GM18507 (cell line): ENCODE measurements at places on chromosomes 11 and 22.

DNA sequence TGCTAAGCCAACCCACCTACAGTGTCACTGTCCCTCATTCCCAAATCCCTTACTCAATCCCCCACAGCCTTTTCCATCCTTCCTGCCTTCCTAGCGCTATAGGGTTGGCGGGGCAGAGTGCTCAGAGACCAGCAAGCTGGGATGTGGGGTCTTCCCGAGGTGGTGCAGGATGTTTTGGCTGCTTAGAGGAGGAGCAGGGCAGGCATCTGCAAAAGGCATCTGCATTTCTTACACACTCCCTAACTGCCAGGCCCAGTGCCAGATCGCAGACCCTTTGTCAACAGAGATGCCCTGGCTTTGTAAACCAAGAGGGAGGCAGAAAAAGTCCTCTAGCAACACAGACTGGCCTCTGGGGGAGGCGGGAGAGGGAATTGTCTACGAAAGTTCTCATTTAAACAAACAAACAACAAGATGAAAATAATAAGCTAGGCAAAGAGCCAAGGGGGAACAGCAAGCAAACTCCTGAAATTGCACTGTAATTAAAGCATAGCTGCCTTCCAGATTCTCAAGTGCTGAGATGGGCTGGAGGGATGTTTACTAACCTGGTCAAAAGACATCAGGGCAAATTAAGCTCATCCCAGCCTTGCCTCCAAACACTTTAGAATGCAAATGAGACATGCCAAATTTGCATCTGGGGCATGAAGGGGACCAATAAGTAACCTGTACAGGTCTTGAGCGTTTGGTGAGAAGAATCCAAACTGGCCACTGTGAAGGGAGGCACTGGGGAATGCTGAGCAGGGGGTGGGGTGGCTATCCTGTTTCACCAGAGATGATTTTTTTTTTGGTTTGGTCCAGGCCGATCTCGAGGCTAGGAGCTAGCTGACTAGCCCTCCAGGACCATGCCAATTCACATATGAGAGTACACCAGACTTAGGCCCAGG, 38.1 kb upstream of the ADA2 start:
- no peak for DNase-seq

DNA sequence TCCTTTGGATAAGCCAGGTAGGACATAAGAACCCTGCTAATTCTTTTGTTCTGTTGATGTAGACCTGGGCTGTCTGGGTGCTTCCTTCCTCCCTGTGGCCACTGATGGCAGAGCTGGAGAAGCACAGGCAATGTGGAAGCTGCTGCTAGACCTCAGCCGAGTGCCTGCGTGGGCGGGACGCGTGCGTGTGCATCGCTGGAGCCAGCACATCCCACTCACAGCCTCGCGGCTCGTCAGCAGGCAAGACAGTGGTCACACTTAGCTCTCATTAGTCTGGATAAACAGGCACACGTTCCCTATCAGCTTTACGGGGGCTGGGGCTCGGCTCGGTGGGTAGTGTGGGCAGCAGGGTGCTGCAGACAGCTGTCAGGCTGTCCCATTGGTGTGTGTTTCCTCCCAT, 155.7 kb downstream of the GRIK4 start:
- DNase-seq, result no peak

DNA sequence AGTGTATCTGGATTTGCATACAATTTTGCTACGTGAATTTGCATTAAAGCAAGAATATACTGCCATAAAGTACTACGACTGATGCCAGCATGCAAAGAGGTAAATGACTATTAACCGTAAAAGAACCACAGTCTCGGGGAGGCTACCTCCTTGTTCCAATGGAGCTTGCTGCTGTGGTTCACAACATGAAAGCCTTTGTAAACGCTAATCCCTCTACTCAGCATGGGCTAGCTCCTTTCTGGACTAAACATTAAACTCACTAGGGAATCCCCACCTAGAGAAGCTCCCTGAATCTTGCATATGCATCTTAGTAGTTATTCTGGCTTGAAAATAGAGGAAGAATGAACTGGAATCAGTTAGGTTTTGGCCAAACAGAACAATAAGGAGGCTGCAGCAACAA, 60.5 kb upstream of the ARHGAP32 start:
- no peak for DNase-seq

- DNase-seq, result no peak
Measured at GRCh38 chr22:42696331-42696967, 24.2 kb downstream of the A4GALT start.

DNA sequence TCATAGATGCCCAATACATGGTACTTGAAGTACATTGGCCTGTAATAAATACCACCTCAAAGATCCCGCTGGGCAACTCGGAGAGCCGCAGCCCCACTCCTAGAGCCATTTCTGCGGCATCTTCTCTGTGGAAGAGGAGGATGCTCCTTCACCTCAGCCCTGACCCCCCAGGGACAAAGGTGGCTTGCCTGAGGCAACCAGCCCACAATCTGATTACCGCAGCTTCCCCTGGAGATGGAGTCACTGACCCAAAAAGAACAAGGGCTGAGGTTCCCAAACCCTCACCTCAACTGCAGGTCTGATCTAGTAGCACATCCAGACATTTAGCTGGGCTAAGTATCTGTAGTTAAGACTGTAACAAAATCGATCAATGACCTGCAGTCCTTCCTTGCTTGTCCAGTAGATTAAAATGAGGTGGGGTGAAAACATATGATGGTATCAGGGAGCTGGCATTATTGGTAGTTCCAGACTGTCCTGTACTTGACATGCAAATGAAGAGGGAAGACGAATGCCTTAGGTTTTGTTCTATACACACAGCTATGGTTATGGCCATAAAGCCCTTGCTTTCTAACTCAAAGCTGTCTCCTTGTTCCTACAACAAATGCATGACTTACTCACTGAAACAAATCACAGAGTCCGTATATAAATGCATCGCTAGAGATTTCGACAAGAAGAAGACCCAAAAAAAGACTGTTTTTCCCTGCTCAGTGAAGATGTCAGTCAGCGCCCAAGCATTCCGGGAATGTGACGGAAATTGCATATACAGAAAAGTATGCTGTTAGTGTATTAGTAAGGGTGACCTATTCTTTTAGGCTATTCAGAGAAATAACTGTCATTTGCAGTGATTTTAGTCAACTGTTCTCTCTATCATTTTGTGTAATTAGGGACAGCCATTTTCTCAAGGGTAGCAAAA, 33.7 kb downstream of the C11orf71 start:
- DNase-seq, result no peak

DNA sequence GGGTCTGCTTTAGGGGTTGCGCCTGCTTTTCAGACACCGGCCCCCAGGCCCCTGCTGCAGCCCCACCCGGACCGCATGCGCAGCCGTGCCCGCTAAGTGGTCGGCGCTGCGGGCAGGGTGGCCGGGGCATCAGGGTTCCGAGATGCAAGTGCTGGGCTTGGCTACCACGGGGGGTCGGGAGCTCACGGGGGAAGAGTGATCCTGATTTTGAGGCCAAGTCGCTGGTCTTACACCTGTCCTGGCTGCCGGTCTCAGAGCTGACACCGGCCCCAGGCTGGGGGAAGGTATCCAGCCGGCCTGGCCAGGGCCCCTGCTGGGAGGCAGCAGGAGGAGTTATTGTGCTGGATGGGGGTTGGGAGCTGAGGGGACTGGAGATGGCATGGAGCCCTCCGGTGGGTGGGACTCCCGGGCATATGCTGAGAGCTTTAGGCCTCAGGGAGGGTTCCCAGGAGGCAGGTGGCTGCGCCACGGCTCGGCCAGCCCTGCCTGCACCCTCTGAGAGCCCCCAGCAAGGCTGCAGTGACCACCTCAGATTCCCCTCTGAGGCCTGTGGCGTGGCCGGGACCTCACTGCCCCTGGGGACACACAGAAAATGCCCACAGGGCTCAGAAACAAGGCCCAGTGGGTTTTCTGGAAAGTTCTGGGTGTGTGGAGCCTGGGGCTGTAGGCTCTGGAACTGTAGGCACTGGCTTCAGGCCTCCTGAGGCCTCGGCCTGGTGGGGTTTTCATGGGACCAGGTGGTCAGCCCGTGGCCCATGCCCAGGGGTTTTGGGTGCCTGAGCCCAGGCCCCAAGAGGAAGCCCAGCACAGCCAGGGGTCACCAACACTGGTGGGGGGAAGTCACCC, 4.4 kb upstream of the MUC5AC start:
- DNase-seq, result no peak

- DNase-seq, result no peak
Measured at GRCh38 chr11:76795936-76796441, 12.8 kb downstream of the TSKU start.

- DNase-seq, result no peak
Measured at GRCh38 chr11:28581286-28582242, 473.4 kb downstream of the METTL15 start.

GRCh38 chr11:122734848-122735496, 79.5 kb downstream of the UBASH3B start:
- no peak for DNase-seq

DNA sequence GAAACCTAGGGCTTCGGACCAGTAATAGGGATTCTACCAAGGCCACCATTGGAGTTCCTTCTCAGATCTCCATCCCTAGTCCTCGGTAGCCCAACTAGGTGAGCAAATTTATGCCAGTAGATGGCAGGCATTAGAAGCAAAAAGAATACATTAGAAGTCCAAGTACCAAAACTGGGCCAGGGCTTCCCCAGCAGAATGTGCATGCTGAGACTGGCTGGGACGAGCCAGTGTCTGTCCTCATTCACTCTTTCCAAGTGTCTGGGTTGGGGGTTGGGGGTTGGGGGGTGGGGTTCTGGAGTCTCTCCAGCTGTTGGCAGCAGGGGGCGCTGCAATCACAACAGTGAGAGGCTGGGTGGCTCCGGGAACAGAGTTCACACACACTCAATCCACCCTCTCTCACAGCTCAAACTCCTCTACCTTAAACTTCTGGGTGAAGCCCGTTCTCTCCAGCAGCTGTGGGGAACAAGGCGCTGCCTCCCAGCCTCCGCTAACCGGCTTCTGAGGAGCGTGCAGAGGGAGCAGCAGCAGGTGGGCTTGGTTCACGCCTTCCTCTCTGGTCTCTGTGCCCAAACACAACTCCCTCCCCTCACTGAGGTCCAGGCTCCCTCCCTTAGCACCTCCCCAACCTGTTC, 57.5 kb downstream of the BTG4 start:
- no peak for DNase-seq

GRCh38 chr11:62708793-62709192, 1.3 kb downstream of the GNG3 start:
- no peak for DNase-seq

- DNase-seq, result no peak
Measured at GRCh38 chr11:61477126-61477525, 31.4 kb upstream of the LRRC10B start.

GRCh38 chr11:390175-390574, 3.8 kb upstream of the PKP3 start:
- DNase-seq, result no peak

DNA sequence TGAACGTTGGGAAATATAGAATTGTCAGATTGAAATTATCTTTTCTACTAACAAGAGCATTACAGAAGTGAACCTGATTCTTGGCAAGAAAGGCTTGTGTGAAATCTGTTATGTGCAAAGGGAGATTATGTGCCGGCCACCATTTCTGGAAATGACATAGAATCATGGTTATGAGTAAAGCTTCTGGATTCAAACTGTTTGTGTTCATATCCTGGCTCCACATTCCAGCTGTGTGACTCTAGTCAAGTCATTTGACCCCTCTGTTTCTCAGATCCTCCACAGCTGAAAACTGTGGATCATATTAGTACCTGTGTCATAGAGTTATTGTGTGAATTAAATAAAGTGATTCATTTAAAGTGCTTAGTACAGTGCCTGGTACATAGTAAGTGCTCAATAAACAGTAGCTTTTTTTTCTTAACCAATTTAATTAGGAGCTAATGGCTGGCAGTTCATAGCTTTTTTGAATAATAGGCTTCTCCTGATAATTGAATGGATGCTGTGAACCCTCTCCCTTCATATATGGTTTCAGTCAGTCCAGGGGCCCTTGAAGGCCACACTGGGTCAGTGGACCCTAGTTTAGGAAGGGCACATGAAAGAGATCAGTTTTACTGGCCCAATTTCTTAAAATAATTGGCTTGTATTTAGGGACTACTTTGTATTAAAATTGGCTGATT, 34.6 kb downstream of the EHF start:
- no peak for DNase-seq

GRCh38 chr11:74504100-74504691, 10.7 kb upstream of the LIPT2 start:
- no peak for DNase-seq

DNA sequence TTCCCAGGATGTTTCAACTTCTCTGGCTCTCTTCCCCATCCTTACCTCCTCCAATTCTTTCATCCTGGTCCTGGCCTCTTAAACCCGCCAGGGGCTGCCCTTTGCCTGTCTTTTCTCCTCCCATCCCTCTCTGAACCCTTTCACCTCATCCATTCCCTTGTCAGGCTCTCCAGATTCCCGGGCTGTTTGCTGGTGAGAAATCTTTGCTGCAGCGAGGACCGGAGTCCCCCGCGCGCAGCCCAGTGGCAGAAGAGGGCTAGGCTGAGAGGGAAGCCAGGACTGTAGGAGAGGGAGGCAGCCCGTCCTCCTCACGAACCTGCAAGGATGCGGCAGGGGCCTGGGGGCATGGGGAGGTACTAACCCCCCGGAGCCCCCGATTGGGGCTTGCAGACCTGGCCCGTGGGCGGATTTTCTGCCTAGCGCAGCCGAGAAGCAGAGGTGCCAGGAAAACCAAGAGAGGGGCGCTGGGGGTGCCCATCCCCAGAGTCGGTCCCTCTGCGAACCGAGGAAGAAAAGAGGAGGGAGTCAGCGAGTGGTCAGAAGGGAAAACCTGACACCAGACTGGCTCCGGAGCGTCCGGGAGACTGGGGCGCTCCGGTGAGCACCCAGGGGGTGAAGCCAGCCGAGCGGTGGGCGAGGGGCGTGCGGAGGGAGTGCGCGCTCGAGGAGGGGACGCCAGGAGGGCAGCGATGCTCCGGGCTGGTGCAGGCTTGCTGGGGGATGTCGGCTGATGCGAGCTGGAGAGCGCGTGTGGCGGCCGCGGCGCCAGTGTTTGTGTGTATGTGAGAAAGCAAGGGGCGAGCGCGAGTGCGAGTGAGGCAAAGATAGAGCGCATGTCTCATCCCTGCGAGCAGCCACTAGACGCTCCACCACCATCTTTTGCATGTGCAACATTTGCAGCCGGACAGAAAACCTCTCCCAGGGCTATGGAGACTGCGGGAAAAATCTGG, at the start of gene GRIA4:
Gene GRIA4, plus strand, starts transcription at position 242 of the 950 bp plus-strand sequence. CDS start 925 bp downstream, outside the sequence.
- DNase-seq, result no peak

DNA sequence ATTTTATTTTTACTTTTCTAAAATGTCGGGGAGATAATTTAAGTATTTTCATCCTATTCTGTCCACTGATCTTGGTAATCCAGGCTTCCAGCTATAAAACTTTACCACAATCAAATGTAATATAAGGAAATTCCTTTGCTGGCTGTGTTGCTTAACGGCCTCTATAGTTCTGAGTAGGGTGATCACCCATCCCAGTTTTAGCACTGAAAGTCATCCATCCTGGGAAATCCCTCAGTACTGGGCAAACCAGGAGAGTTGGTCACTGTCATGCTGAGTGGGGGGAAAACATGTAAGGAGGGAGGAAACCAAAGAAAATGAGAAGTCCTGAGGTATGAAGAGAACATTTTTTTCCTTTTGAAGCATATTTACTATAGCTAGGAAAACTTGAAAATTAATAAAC, 12.8 kb upstream of the BACE1-AS start:
- no peak for DNase-seq

DNA sequence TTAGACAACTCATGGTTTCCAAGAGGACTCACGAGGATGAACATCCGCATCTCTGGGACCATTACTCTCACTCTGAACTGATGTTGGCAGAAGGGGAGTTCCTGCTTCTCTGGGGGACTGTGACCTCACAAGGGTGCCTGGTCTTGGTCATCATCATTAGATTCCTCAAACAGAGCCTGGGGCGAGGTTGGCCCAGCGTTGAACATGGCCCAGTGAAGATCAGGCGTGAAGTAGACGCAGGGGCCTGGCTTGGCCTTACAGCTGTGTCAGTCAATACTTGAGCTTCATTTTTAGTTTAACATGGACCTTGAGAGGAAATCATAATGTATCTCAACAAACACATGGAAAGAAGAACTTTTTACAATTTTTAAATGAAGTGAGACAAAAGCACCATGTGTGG, 617.1 kb downstream of the BRD1 start:
- DNase-seq, result no peak
